ENCODE measurements at places on chromosomes 16 and 17.
A peak's percentile ranks its signal among the peaks of the same experiment; 100 is the strongest.

DNA sequence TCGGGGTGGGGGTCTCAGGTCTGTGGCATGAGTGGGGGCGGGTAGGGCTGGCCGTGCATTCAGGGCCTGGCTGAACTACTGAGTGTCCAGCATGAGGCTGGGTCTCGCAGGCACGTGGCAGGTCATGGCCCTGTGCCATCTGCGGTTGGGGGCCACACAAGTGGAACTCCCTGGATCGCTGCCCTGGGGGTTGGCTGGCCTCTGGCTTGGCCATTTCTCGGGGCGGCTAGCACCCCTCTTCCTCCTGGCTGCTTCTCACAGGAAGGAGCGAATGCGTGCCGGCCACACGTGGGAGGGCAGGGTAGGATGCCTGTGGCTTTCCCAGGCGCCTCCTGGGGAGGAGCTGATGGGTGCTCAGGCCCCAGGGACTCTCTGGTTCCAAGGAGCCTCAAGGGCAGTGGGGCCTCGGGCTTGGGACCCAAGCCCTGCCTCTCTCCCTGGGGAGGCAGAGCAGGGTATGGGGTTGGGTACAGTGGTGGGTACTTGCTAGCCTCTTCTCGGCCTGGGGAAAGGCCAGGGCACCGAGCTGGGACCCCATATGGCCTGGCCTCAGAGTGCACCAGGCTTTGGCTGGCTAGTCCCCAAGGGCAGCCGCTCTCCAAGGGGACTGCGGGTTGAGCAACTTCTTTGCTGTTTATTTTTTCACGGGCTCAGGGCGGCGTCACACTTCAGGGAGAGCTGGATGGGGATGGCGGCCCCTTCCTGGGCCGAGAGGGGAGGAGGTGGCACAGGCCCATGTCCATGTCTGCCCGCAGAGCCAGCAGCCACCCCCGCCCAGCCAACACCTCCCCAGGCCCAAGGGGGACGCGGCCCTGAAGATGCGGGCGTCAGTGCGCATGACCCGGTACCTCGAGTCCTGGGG, 37.5 kb downstream of the ADCY7 start:
- no peak for DNase-seq

GRCh38 chr17:17822189-17822588, 14.6 kb downstream of the SREBF1 start:
- DNase-seq: no peak

GRCh38 chr17:56913353-56913866, 439 bp downstream of the TRIM25 start:
- peak; percentile 48 for DNase-seq

- no peak for DNase-seq
Measured at GRCh38 chr17:17372856-17373520, 69.8 kb downstream of the NT5M start.

GRCh38 chr17:76452660-76453430, at the start of gene UBE2O:
TSS of gene UBE2O (minus strand) at chr17:76453152. CDS start at chr17:76453141, 11 bp downstream.
- peak; percentile 95 for DNase-seq

Data from NCI-H524 (cell line).